SW 1271 (cell line): ENCODE measurements at places on chromosomes 16 and 17.

DNA sequence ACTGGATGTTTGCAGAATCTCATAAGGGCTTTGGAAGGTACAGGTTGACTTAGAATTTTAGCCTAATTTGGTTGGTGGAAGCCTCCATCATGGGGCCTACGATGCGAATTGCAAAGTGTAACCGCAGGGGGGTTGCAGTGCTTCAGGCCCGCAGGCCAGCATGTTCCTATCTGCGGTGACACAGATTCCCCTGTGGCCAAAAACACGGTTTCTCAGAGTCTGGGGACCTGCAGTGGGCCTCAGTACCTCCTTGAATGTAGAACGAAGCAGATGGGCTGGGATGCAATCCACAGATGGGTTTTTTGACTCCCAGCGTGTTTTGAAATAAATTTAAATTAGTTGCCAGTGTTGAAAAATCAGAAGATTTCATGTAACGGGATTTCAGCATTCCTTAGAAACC is 34.7 kb downstream of the KIAA0513 start:
- DNase-seq: no peak

DNA sequence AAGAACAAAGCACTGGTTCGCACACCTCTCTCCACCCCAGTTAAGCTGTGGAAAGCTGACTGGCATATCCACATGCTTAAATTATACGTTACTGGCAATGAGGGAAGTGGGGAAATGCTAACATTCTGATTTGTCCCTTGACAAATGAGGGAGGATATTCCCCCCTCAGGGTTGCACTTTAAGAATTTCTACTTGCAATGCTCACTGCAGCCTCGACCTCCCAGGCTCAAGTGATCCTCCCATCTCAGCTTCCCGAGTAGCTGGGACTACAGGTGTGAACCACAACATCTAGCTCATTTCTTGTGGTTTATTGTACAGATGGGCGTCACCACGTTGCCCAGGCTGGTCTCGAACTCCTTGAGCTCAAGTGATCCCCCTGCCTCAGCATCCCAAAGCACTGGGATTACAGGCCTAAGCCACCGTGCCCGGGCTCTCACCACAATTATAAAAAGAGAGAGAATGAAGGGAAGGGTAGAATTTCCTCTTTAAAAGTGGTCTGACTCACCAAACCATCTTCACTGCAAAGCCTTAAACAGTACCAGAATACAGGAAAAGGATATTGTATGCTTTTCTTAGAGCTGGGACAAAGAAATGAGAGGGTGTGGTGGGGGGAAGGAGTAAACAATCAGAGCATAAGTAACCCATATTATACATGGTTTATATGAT is 38.9 kb downstream of the KANSL1 start:
- no peak for DNase-seq

- no peak for DNase-seq
Observed at GRCh38 chr17:16470265-16470664, 21.7 kb downstream of the LRRC75A start.

DNA sequence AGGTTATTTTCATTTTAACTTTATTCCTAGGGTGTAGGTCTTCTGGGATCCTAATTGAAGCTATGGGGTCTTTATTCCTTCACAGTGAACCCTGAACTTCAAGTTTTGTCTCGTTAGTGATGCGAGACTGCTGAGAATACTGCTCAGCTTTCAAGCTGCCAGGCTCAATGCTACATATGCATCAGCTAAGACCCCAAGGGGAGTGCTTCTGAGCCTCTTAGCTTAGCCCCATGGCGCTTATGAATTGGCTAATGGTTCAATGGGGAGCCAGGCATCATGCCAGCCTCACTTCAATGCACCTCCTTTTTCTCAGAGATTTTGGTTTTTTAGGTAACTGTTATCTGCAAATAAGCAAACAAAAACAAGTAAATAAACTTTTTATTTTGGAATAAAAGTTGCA is 94.1 kb upstream of the SIAH1 start:
- no peak for DNase-seq

- no peak for DNase-seq
Observed at GRCh38 chr16:15963307-15963910, 14.0 kb downstream of the ABCC1 start.

DNA sequence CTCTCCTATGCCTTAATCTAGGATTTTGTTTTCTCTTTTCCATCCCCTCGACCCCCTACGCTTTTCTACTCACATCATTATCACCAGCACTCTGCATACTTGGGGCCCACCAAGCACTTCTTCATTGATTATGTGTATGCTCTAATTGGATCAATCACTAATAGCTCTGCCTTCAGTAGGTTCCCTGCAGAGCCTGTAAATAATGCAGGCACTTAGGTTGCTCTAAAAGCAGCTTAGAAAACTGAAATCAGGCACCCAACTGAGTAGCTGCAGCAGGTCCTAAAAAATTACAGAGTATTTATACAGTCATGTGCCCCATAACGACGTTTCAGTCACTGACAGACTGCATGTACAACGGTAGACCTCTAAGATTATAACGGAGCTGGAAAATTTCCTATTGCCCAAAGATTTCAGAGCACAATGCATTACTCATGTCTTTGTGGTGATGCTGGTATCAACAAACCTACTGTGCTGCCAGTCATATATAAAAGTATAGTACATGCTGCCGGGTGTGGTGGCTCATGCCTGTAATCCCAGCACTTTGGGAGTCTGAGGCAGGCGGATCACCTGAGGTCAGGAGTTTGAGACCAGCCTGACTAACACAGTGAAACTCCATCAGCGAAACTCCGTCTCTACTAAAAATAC is 280.4 kb downstream of the HS3ST3B1 start:
- no peak for DNase-seq

DNA sequence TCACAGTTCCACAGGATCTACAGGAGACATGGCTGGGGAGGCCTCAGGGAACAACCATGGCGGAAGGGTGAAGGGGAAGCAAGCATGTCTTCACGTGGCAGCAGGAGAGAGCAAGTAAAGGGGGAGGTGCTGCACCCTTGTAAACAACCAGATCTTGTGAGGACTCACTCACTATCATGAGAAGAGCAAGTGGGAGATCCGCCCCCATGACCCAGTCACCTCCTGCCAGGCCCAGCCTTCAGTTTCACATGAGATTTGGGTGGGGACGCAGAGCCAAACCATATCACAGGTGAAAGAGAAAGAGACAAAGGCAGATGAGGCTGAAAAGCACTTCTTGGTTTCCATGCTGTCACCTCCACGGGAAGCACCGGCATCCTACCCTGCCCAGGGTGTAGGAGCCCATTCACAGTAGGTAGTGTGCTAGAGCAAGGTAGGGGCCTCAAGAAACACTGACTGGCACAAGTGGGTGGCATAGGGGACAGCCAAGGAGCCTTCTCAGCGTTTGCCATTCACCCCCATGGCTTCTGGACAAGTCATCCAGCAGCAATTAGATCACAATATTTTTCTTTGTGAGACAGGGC is 6.6 kb downstream of the NARF start:
- DNase-seq: no peak

DNA sequence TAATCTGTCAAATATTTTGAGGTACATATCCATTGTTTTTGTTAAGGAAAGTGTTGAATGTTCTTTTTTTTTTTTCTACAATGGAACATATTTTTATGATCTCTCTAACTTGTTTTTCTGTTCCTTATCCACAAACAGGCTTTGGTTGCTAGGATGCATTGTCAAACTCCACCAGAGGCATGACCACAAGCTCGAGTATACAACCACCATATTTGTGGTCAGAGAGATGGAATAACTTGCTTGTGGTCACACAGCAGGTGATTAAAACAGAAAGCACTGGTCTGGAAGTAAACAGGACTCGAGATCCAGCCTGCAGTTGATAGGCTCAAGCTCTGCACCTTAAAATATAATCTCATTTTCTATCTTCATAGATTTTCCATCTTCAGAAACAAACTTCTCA is 105.8 kb upstream of the ADAMTS18 start:
- DNase-seq: no peak

- peak; percentile 33 for DNase-seq
Observed at GRCh38 chr17:17900615-17901520, 64.1 kb upstream of the SREBF1 start.
